ENCODE measurements at places on chromosomes 6 and 20.

DNA sequence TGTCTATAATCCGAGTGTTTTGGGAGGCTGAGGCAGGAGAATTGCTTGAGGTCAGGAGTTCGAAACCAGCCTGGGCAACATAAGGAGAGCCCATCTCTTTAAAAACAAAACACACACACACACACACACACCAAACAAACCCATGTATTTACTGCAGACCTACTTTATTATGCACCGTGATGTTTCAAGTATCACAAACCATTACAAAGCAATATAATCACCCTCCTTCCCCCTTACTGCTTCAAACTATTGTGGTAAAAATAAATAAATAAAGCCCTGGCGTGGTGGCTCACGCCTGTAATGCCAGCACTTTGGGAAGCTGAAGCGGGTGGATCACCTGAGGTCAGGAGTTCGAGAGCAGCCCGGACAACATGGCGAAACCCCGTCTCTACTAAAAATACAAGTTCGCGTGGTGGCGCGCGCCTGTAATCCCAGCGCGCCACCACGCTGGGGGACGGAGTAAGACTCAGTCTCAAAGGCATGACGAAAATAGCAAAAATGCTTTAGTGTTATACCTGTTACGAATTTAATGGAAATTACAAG, 1.5 kb downstream of the TBCC start:
- no peak for DNase-seq

- DNase-seq: peak; percentile 30
These were observed 5.9 kb upstream of the MRS2 start for GRCh38 chr6:24396824-24397223.

GRCh38 chr20:21411725-21412124, 14.4 kb upstream of the NKX2-4 start:
- no peak for DNase-seq

GRCh38 chr20:60984666-60985065, 267.4 kb upstream of the CDH4 start:
- no peak for DNase-seq

DNA sequence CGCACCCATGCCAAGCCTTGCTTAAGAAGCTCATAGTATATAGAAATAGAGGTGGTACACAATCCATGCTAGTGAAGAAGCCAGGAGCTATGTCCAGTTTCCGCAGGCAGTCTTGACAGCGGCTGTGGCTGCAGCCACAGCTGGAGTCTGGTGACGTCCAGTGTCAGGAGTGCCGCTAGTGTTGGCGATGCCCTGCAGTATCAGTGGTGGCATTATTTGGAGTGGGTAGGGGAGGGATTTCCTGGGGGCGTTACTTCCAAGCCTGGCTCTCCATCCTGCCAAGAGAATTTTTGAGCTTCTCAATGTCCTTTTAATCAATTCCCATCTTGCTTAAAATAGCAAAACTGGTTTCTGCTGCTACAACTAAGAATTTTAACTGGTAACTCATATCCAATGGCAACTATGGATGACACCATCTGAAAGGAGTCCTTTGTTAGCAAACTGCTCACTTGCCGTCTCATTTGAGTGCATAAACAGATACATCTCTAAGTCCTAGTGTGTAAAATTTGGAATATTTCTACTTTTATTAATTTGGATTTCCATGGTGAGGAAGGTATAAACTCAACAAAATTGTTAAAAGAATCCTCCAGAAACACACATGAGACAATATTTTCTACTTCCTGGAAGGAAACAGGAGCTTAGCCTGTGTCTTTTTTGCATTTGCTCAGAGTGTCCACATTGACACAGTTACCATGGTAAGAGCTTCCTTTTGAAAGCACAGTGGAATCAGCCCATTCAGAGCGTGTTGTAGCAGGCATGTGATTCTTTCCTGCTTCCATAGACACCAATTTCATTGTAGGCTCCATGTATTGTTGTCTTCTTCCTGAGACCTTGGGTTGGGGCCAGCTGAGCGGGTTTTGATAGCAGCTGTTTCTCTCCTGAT, 44.6 kb upstream of the PXDC1 start:
- no peak for DNase-seq

GRCh38 chr6:129567374-129567773, 142.6 kb downstream of the ARHGAP18 start:
- DNase-seq: peak; percentile 50

GRCh38 chr20:35294293-35294685, 2.1 kb upstream of the FAM83C start:
- DNase-seq: no peak

DNA sequence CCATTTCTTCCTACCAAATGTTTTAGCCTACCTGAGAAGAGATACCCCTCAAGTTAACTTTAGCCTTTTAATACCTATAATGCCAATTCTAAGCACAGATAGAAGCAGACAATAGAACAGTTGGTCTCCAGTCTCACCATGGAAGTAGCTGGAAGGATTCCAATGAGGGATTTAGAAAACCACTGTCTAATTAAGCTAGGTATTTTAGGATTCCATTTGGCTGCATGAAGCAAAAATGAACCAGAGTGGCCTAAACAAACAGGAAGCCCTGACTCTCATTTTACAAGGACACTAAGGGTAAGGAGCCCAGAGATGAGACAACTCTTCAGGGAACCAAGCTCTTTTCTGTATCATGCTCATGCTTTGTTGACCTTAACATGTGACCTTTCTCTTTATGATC, 199.2 kb downstream of the ALDH8A1 start:
- no peak for DNase-seq

DNA sequence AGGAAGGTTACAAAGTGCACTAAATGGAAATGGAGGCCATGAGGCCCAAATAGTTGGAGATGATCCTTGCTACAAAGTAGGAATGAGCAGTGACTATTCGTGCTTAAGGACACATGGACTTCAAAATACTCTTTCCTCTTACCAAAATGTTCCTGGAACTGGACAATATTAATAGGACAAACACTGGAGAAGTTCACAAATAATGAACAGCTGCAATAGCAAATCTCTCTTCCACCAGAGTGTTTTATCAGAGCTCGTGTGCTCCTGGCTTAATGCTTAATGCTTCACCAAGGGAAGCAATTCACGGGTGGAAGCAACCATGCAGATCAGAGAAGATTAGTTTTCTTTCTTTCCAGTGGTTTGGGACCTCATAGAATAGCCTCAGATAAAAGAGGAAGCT, 435.4 kb downstream of the BCKDHB start:
- DNase-seq: no peak

DNA sequence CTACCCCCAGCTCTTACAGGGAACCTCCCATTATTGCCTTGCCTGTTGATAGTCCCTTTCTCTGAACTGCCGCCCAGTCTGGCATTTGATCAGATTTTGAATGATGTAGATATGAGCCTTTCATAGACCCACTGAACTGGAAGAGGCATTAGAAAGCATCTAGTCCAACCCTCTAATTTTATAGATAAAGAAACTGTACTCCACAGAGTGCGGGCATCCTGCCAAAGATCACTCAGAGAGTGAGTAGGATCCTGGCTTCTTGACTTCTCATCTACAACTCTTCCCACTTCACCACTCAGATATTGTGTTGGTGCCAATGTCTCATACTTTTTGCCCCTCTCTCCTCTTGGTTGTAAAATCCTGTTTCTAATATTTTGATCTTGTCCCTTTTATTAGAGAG, 179.2 kb upstream of the BMP2 start:
- DNase-seq: no peak

DNA sequence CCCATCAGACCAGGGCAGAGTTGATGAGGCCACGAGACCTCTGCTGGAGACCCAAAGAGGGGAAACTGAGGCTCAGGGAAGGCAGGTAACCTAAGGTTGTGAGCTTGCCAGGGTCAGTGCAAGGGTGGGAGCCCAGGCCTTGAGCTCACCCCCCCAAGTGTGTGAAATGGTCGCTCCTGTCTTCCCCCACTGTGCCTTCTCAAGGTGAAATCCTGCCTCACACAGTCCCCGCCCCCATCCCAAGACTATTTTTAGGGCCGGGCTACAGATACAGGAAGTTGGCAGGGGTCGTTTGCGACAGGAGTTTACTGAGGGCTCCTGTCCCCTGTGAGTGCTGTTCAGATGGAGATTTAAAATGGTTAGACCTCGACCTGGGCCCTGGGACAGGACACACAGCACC, 18.7 kb upstream of the GATA5 start:
- no peak for DNase-seq

GRCh38 chr6:169592558-169592957, 109.3 kb downstream of the WDR27 start:
- no peak for DNase-seq

DNA sequence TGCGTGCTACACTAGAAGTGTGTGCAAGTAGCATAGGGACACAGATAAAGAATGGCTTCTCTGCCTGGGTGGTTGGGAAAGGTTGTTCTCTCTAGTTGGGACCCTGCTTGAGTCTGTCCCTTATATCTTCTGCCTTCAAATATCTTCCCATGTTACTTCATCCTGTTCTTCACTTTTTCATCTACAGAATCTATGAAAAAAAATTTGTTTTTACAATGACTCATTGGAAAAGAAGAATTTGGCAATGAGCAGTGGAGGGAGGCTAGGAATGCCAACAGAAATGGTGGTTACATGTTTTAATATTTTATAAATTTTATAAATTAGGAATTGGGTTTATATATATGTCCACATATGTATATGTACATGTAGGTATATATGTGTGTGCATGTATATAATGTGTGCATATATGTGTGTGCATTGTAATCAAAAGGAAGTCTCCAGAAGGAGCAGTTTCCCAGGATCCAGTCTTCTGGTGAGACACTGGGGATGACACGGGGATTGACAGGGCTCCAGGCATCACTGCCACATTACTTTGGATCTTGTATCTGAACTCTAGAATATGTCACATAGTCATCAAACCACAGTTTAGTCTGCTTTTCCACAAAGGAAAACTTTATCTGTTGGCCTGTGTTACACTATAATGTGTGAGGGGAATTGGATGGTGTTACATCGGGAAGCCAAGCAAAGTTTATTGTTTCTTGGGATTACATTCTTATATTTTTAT, 75.3 kb upstream of the RIPOR2 start:
- no peak for DNase-seq

GRCh38 chr6:21128601-21129000, 464.9 kb upstream of the SOX4 start:
- no peak for DNase-seq

DNA sequence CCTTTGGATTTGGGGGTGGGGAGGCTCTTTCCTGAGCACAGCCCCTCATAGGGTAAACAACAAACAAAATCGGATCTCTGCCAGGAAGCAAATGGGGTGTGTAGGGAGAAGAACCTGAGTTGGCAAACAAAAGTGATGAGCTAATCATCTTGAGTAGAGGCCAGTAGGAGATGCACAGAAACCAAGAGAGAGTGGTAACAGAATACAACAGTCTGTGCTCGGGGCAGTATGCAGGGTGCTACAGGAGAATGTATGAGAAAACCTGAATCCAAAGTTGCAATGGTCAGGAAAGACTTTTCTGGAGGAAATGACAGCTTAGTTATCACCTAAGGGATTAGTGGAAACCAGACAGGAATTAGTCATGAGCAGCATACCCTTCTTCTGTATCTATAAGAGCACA, 177.8 kb downstream of the CDKAL1 start:
- DNase-seq: peak; percentile 50

DNA sequence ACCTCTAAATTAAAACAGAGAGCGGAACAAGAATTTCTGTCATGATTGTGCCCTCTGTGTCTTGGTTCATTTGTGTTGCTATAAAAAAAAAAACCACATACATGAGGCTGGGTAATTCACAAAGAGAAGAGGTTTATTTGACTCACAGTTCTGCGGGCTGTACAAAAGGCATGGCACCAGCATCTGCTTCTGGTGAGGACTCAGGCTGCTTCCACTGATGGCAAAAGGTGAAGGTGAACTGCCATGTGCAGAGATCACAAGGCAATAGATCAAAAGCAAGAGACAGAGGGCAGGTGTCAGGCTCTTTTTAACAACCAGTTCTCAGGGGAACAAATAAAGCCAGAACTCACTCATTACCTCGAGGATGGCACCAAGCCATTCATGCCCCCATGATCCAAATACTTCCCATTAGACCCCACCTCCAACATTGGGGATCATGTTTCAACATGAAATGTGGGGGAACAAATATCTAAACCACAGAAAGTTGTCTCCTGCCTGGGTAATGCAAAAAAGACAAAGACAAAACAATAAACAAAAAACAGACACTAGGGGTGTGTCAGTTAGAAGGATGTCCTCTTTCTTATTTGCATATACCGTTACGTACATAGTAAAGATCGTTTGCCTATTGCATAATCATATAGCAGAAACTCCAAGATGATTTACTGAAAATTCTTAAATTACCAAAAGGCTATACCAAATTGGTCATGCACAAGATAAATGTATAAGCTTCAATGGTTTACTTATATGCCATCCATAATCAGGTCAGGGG, 17.0 kb downstream of the SERPINB9 start:
- DNase-seq: no peak

GRCh38 chr6:156886409-156886808, 109.2 kb downstream of the ARID1B start:
- no peak for DNase-seq

- no peak for DNase-seq
These were observed 319.5 kb downstream of the TAF4 start for GRCh38 chr20:61746147-61746646.

GRCh38 chr6:32604434-32604877, 14.8 kb upstream of the HLA-DRB1 start:
- DNase-seq: no peak

GRCh38 chr6:41573276-41573675, 27.1 kb downstream of the FOXP4 start:
- peak; percentile 64 for DNase-seq

- no peak for DNase-seq
These were observed 12.8 kb downstream of the PTPRK start for GRCh38 chr6:128507337-128508310.

DNA sequence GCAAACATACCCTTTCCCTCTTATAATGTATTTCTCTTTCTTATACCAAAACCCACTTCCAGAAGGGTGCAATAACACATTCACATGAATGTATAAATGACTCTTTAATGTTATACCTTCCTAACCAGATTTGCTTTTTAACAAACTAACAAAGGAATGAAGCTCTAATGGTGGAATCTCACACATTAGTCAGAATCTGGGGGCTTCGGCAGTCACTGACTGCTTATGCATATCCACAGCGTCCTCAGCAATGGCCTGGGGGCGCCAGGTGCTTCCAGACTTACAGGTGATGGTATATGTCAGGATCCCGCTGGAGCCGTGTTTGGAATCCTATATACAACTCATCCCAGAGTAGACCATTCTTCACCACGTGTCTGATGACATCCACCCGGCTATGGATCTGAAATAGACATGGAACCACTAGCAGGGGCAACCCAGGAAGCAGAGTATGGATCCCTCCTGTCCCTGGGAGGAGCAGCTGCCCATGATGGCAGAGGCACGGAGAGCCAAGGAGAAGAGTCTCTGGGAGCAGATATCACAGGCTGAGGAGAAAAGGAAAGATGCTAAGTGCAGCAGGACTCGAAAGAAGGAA, 150.8 kb upstream of the RIPOR2 start:
- DNase-seq: peak; percentile 61

DNA sequence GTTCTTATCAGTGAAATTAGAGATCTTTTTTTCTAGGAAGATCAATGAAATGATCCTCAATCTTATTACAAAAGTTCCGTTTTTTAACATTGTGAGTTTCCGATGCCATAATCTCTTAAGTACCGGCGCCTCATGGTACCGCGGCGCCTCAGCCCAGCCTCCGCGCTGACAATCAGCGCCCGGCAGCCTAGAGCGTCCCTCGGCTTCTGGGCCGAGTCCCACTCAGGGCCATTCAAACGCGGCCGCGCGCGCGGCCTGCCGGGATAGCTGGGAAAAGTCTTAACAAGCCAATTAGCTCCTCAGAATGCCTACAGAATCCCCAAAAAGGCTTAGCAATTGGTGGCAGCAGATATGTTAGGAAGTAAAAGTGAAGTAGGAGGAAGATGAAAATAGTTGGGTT, 204.8 kb downstream of the ADGB start:
- DNase-seq: no peak
